ENCODE measurements at places on chromosomes 16 and 17. TPM values are rescaled to one million over a fixed set of nuclear protein-coding genes. Genes with fewer than 3 reads are reported as not detected.
A peak's percentile ranks its signal among the peaks of the same experiment; 100 is the strongest.

- no peak for DNase-seq
- H3K27me3 ChIP-seq, result no peaks in the 10 kb centered on the region
- no peak overlapping the region for H3K4me3 ChIP-seq
- peaks cover 3% of the 10 kb centered on the region for H3K36me3 ChIP-seq
- peak overlapping the region; percentile 92 for H3K27ac ChIP-seq
Observed at GRCh38 chr16:81610144-81610842, 165.7 kb downstream of the CMIP start.

DNA sequence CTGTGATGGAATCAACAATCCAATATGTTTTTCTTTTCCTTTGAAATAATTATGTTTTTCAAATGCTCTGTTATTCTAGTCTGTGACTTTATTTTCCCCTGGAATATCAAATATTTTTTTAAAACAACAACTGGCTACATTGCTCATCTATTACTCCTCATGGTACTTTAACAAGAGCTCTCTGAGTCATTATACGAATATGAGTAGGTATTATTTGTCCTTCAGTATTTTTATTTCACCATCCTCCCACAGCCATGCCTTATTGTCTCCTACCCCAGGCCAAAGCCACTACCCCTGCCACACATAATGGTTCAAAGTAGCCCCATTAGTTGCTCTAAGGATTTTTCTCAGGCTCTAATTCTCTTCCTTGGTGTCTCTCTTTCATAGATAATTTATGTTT lies 1572.3 kb downstream of the CDH8 start:
- H3K27ac ChIP-seq, result no peak overlapping the region
- H3K4me1 ChIP-seq, result no peaks in the 10 kb centered on the region
- no peaks in the 10 kb centered on the region for H3K36me3 ChIP-seq
- H3K27me3 ChIP-seq, result no peaks in the 10 kb centered on the region
- H3K4me3 ChIP-seq, result no peak overlapping the region

GRCh38 chr16:8952281-8952751 lies 11.4 kb downstream of the USP7 start:
- H3K27ac ChIP-seq, result peak overlapping the region; percentile 77
- no peak for DNase-seq
- no peaks in the 10 kb centered on the region for H3K36me3 ChIP-seq
- peak overlapping the region; percentile 64 for H3K4me3 ChIP-seq

DNA sequence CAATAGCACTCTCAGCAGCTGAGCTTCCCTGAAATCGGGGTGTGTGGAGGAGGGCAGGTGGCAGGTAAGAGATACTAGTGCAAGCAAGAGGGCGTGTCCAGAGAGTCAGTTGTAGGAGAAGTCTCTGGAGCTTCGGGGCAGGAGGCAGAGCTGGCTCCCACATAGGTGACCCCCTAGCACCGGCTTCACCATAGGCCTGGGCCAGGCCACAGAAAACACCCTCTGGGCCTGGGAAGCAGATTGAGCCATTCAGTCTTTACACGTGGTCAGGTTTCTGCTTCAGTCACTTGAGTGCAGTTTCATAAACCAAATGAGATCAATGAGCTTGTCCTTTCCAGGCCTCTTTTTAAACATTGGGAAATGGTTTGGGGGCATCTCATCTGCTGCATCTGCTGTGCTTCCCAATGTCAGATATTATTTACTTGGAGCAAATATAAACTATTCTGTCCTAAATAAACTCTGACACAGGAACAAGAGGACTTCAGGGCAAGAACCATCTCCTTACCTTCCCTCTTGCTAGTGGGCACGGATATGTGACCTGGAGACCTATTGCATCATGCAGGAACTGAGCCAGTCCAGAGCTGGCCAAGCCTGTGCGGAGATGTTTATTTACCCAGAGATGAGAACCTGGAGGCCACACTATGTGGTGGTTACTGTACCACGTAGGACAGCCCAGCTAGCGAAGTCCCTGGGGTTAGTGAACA lies 16.1 kb downstream of the CCR7 start:
- H3K4me1 ChIP-seq, result peaks cover 68% of the 10 kb centered on the region
- H3K4me3 ChIP-seq, result peak overlapping the region; percentile 65
- peak overlapping the region; percentile 100 for H3K27ac ChIP-seq
- peaks cover 4% of the 10 kb centered on the region for H3K36me3 ChIP-seq
- DNase-seq, result no peak

GRCh38 chr17:22461460-22462145 lies 769.3 kb downstream of the KCNJ18 start:
- no peak overlapping the region for H3K4me3 ChIP-seq
- no peaks in the 10 kb centered on the region for H3K4me1 ChIP-seq
- no peaks in the 10 kb centered on the region for H3K27me3 ChIP-seq
- H3K36me3 ChIP-seq, result no peaks in the 10 kb centered on the region
- no peak for DNase-seq

DNA sequence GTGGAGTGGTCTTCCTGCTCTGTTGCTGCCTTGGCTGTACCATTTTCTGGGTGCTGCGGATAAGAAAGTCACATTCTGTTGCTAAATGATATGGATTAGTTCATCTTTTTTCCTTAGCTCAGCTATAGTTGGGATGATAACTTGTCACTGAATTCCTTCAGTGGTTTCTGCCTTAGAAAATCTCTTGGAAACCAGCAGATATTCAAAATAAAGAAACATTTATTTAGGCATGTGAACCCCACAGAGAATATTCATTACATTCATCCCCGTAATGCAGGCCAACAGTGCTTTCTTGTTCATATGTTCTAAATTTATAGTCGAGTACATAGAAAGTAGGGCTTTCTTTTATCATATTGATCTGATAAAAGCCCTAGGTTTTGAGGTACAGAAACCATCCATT lies 151.3 kb downstream of the CYB561 start:
- no peak overlapping the region for H3K27ac ChIP-seq
- H3K27me3 ChIP-seq, result no peaks in the 10 kb centered on the region
- no peak for DNase-seq
- H3K4me3 ChIP-seq, result no peak overlapping the region
- H3K4me1 ChIP-seq, result no peaks in the 10 kb centered on the region
- peaks cover 4% of the 10 kb centered on the region for H3K36me3 ChIP-seq

DNA sequence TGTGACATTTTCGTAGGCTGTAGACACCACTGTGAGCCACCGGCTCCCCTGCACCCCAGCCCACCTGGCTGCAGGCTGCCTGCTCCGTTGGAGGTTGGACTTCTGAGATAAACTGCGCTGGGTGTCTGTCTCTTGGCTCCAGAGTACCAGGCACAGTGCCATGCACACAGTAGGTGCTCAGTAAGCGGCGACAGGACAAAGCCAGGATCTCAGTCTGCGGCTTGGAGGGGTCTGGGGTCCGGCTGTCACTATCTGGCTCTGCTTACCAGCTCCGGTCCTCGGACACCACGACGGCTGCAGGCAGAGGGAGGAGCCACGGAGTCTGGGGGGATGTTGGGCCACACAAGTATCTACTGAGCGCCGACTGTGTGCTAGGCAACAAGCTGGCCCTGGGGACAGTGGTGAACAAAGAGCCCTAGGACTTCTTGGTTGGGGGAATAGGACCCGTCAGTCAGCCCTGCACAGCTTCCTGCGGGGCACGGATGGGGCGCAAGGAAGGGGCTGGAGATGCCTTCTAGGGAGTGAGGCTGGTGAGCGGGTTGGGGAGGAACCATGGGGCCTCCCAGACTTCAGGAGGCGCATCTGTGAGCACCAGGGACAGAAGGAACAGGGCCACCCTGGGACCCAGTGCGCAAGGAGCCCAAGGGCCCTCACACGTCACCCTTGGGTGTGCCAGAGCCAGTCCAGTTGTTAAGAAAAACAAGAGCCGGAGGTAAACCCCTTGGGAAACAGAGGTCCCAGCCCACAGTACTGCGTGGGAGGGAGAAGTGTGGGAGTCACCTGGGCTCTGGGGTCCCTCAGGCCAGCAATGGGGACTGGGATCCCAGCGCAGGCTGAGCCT lies 17.3 kb downstream of the JPH3 start:
- H3K4me3 ChIP-seq, result no peak overlapping the region
- peaks cover 40% of the 10 kb centered on the region for H3K27me3 ChIP-seq
- H3K4me1 ChIP-seq, result peaks cover 2% of the 10 kb centered on the region
- H3K27ac ChIP-seq, result no peak overlapping the region
- no peak for DNase-seq
- no peaks in the 10 kb centered on the region for H3K36me3 ChIP-seq

The WNT9B gene
- total RNA-seq, result not detected

The NACA2 gene
- total RNA-seq, result not detected

The VAT1L gene
- total RNA-seq, result not detected

All from T-helper 17 cell (primary cell).